ENCODE measurements at places on chromosomes 7 and 10. TPM values are rescaled to one million over a fixed set of nuclear protein-coding genes. Genes with fewer than 3 reads are reported as not detected.

MSMB gene
- not detected for total RNA-seq

ITPRID1 gene
- total RNA-seq = not detected

PGAM2 gene
- not detected for total RNA-seq

TBC1D12 gene
- total RNA-seq = 7.8 TPM

ZNF239 gene
- 3.6 TPM for total RNA-seq

OPALIN gene
- total RNA-seq = not detected

SPDYE2 gene
- not detected for total RNA-seq

GPER1 gene
- total RNA-seq = 1.4 TPM

C10orf53 gene
- total RNA-seq = not detected

BTBD16 gene
- total RNA-seq = not detected

EEPD1 gene
- total RNA-seq = 2.8 TPM
